Stimulated activated CD4-positive, alpha-beta T cell treated with anti-CD3 and anti-CD28 coated beads, Interleukin-2, amount 100 ng/mL, for 48 hours (primary cell): ENCODE measurements at places on chromosomes 1 and 21.
A peak's percentile ranks its signal among the peaks of the same experiment; 100 is the strongest.

- DNase-seq = peak; percentile 70
Observed at GRCh38 chr1:156920233-156921052, at the start of gene LRRC71. Gene LRRC71 (plus strand): TSS chr1:156920632. CDS start chr1:156920804, 172 bp downstream.

- no peak for DNase-seq
Observed at GRCh38 chr1:239123260-239123659, 263.1 kb upstream of the CHRM3 start.

DNA sequence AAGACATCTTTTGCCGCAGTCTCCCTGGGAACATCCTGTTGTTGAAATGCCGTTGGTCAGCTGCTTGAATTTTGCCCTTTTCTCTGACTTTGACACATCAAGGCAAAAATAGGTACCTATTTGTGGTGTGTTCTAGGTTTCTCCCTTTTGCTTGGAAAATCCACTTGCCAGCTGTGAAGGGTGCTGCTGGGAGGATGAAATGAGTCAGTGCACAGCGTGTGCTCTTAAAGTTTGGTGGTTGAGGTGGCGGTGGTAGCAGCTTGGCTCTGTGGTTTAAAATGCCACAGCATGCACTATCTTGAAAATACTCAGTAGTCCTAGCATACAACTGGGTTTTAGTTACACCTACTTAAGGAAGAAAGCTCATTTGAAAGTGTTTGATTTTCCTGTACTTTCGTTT, 183.8 kb downstream of the DHRS3 start:
- DNase-seq = peak; percentile 48

GRCh38 chr1:53307037-53307436, 20.8 kb downstream of the LRP8 start:
- DNase-seq = no peak

DNA sequence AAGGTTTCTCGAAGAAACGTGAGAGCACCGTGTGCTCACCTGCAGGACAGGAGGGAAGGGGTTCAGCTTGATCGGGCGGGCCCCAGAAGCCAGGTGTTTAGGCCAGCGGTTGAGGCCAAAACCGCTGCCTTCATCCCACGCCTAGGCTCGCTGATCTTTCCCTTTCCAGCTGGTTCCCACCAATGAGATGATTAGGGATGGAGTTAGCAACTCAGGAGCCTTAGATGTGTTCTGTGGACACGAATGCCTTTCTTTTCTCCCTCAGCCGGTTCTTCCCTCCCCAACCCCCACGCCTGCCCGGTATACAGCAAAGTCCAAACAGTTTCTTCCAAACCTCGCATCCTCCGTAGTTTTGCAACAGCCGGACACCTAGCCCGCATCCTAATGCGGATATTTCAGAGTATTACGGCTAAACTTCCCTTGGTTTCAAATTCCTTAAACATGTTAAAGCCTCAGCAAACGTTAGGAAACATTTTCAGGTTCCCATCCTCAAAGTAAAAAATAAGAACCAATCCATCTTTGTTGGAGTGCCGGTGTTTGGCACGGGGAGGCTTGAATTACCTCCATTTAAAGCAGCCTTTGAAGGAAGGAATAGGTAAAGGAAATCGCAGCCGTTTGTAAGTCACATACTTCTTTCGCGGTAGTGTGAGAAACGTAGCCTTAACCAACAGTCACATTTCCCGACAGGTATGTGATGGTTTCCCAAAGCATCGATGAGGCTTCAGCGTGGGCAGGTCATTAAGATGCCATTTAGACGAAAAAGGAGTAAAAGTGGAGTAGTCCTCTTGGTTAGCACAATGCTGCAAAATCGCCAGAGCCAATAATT, 1.1 kb downstream of the LRRC8C start:
- no peak for DNase-seq

DNA sequence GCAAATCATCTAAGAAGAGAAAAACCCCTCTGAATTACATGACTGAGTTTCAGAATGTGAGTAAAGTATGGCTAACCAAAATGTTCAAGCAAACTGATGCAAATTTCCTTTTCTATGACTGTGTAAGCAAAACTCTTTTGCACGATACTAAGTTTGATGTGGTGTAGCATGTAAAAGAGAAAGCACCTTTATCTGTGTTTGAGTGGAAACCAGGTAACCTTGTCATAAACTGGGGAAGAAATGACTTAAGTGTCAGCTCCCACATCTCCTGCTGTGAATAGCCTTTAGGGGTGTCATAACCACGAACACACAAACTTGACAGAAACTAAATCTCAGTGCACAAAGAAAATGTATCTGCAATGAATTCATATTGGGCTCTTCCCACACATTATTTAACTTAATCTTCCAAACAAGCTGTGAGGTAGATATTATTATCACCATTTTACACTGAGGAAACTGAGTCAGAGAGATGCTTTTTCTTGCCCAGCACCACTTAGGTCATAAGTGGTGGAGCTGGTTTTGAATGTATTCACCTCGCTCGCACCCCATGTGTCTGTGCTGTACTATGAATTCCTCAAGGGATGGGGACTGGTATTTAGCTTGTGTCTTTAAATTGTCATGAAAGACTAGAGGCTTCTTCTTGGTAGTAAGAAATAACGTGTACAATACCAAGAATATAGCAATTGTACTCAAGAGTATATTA, 32.9 kb upstream of the IL12RB2 start:
- DNase-seq = no peak

DNA sequence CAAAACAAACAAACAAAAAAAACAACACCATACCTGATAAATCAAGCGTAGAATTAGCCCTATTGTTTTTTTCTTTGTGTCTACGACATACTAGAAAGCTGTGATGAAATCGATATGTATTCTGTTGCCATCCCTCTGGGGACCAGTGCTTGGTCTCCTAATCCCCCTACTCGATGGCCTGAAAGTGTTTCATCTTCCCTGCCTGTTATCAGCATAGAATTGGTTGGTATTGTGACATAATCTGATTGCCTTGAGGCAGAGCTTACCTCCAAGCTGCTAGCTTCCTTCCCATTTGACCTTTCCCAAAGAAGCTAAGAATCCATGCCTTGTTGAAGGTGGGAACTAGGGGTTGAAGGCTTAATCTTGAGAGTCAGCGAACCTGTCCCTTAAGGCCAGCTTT, 40.7 kb upstream of the PIGV start:
- no peak for DNase-seq

DNA sequence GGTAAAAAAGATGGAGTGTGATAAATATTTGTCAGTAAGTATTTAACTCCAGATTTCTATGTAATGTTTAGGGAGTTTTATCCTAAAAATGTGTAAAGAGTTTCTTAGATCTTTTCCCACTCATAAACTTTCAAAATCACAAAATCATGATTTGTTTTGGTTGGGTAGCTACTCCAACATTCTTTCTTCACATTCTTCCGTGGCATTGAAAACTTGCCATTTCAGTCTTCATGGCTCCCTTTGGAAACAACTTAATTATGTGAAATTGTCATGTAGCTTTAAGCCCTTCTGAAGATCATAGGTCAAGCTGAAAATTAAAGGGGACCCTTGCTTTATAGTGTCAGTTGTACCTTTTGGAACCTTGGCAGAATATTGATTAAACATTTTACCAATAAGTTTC, 73.2 kb downstream of the ADGRL2 start:
- no peak for DNase-seq

DNA sequence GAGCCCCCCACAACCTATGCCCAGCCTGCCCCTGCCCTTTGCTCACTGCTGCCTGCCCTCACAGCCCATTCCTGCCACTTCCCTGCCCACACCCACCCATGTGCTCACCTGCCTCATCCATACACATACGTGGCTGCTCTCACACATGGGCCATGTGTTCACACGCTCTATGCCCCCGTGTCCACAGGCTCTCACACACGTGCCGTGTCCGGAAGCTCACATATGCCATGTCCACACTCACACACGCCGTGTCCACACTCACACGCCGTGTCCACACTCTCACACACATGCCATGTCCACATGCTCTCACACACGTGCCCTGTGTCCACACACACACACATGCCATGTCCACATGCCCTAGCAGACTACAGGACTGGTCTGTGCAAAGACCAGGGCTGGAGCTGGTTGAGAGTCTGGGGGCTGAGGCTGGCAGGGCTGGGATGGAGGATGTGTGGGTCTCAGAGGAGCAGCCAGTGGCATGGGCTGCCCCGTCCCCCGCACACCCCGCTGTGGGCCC, 583 bp upstream of the RNF223 start:
- DNase-seq = no peak

DNA sequence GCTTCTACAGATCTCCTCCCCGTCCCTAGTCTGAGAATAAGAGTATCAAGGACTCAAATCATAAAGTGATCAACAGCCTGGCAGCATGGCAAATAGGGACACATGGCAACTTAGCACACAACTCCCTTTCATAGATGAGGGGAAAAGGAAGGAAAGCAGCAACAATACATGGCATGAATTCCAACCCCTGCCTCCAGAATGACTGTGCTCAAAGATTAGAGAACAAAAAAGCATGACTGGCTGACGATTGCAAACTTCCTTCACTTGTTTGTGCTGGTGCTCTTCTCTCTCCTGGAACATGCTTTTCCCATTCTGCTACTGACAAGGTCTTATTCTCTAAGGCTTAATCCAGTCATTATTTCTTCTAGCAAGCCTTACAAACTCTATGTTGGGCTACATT, 11.5 kb downstream of the KTI12 start:
- DNase-seq = no peak

- no peak for DNase-seq
Observed at GRCh38 chr1:246932366-246932700, 585 bp upstream of the AHCTF1 start.

GRCh38 chr1:230415405-230416132, 10.6 kb downstream of the PGBD5 start:
- no peak for DNase-seq

GRCh38 chr21:29218749-29219148, 80.0 kb upstream of the BACH1 start:
- no peak for DNase-seq

DNA sequence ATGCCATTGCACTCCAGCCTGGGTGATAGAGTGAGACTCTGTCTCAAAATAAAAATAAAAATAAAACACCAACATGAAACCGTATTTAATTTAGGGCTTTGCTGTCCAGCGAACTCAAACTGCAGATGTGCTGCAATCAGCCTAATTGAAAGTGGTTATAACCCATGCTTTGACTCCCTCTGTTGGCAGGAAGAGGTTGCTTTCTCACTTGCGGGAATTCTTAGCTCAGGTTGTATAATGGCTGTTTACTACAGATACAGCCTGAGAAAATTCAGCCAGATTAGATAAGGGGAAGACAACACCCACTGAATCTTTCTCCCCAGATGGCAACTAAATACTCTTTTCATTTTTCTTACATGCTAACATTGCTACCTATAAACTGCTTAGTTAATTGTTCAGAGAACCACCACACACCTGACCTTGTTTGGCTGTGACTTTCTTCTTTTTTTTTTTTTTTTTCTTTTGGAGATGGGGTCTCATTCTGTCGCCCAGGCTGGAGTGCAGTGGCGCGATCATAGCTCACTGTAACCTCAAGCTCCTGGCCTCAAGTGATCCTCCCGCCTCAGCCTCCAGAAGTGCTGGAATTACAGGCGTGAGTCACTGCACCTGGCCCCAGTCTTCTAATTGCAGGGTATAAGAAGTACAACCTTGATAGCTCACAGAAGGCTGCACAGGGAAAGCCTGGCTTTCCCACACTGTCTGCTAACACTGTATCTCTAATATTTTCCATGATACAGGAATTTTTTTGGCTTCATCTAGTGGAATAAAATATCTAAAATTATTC, 34.6 kb downstream of the DNTTIP2 start:
- no peak for DNase-seq

DNA sequence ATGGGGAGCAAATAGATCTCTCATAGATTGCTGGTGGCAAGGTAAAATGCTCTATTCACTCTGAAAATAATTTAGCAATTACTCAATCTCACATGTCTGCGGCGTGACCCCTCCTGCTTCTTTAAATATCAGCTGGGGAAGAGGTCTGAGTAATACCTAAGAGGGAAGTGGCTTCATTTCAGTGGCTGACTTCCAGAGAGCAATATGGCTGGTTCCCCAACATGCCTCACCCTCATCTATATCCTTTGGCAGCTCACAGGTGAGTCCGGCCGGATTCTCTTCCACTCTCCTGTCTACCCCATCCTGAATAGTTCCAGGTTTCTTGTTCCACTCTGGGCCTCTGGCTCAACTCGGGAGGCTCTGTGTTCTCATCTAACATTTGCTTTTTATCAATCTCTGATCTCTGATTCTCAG, at the start of gene SLAMF7:
SLAMF7 (plus strand) TSS at position 150 of the 414 bp plus-strand sequence; CDS start at position 205, 55 bp downstream.
- DNase-seq = no peak

DNA sequence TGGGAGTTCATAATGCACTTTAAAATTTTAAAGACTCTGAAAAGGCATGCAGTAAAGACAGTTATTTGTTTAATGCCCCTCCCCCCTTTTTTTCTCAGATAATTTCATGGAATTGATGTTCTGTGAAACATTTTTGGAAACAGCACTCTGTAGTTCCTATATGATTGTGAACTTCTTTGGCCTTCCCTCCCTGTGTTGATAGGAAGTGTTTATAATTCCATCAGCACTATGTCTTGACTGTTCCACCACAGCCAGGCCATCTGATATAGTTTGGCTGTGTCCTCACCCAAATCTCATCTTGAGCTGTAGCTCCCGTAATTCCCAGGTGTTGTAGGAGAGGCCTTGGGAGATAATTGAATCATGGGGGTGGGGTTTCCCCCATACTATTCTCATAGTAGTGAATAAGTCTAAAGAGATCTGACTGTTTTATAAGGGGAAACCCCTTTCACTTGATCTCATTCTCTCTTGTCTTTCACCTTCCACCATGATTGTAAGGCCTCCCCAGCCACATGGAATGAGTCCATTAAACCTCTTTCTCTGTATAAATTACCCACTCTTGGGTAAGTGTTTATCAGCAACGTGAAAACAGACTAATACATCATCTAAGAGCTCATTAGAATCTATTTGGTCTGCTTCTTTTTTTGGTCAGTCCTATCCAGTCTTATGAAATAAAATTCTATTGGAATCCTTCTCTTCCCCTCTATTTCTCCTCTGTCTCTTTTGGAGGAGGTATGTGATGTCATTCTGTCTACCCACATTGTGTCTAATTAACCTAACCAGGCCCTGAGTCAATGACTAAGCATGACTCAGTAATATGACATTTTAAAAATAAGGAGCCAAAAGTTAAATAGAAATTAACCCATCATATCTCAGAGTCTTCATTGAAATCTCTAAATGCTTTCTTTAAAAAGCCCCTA, 8.9 kb downstream of the CCDC185 start:
- DNase-seq = no peak

- DNase-seq = peak; percentile 81
Observed at GRCh38 chr1:156816561-156817328, at the start of gene SH2D2A. Gene SH2D2A (minus strand): TSS chr1:156816848. CDS start chr1:156816708, 140 bp downstream.

- DNase-seq = no peak
Observed at GRCh38 chr21:38567335-38567969, 69.2 kb upstream of the ERG start.
